ENCODE measurements at places on chromosomes 3 and 15. TPM values are rescaled to one million over a fixed set of nuclear protein-coding genes. Genes with fewer than 3 reads are reported as not detected.

The TMEM266 gene
- 1.9 TPM for total RNA-seq

The GPR27 gene
- total RNA-seq: 1.4 TPM

The SELENOS gene
- 122 TPM for total RNA-seq

The GOLGA6A gene
- total RNA-seq: not detected

The MESP2 gene
- 1.2 TPM for total RNA-seq

The WDR49 gene
- total RNA-seq: not detected

The ROPN1B gene
- total RNA-seq: not detected

The AADACL2 gene
- total RNA-seq: 0.10 TPM

The CIDEC gene
- total RNA-seq: 20.4 TPM

The STAB1 gene
- 4.6 TPM for total RNA-seq

The TATDN2 gene
- total RNA-seq: 22.6 TPM

The ZFAND6 gene
- 187 TPM for total RNA-seq

The FAM107A gene
- 0.93 TPM for total RNA-seq
